ENCODE measurements at places on chromosomes 5 and 9.
A peak's percentile ranks its signal among the peaks of the same experiment; 100 is the strongest.

DNA sequence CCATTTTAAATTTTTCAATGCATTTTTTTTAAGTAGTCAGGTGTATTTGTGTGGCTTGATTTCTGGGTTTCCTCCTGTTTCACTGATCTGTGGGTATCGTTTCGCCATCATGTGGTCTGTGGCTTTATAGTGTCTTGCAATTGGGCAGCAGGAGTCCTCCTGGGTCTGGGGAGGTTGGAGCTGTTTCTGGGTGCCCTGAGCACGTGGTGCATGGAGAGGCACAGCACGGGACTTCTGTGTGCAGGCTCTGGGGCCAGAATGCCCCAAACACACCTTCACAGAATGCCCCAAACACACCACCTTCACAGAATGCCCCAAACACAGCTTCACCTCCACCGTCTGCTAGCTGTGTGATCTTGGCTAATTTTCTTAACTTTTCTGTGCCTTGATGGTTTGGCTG, 82.6 kb upstream of the COL5A1 start:
- no peak for DNase-seq

DNA sequence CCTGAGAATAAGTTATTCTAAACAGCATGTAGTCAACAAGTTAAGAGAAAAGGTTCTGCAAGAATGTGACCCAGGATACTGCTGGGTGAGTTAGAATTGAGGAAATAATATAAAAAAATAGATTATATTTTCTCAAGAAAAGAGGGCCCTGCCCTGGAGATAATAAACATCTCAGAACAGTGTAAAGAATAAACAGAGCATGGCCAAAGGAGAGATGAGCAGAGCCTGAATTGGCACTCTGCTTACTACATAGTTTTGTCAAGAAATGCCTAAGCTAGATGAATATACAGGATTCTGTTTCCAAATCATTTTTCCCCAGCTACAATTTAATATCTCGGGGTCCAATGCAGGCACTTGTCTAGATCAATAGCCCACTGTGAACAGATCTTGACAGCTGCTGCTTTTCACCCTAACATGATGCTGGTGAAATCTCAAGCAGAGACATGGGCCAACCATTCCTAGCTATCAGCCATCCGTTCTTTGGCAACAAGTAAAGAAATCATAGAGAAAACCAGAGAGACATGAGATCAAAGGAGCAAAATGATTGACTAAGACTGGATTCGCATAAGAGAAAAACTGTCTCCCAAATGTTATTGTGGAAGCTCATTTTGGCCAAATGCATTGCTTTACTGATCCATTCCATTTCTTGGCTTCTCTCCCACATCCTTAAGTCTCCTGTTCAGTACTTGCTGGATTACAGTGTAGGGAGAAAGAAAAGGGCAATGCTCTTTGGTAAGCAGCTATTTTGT, 173.2 kb downstream of the PRELID2 start:
- DNase-seq: no peak

- no peak for DNase-seq
Measured at GRCh38 chr5:102796009-102796408, 40.9 kb downstream of the PAM start.

GRCh38 chr5:1320436-1321344, 24.2 kb downstream of the CLPTM1L start:
- no peak for DNase-seq

- no peak for DNase-seq
Measured at GRCh38 chr5:114447084-114447773, 85.4 kb downstream of the KCNN2 start.

DNA sequence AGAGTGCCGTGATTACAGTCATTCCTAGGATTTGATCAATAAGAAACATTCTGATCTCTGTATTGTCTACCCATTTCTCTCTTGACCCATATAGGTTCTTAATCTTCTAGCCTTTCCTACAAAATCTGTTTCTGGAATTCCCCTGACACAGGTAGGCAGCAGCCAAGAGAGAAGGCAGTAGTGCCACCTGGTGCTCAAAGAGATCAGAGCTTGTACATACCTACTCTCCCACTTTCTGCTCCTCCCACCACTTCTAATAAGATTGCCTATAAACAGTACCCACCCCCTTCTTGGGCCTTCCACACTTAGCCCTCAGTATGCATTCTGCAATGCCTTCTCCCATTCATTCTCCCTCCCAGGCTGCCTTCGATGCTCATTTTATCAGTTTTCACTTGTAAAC, 117.4 kb upstream of the RORB start:
- no peak for DNase-seq

DNA sequence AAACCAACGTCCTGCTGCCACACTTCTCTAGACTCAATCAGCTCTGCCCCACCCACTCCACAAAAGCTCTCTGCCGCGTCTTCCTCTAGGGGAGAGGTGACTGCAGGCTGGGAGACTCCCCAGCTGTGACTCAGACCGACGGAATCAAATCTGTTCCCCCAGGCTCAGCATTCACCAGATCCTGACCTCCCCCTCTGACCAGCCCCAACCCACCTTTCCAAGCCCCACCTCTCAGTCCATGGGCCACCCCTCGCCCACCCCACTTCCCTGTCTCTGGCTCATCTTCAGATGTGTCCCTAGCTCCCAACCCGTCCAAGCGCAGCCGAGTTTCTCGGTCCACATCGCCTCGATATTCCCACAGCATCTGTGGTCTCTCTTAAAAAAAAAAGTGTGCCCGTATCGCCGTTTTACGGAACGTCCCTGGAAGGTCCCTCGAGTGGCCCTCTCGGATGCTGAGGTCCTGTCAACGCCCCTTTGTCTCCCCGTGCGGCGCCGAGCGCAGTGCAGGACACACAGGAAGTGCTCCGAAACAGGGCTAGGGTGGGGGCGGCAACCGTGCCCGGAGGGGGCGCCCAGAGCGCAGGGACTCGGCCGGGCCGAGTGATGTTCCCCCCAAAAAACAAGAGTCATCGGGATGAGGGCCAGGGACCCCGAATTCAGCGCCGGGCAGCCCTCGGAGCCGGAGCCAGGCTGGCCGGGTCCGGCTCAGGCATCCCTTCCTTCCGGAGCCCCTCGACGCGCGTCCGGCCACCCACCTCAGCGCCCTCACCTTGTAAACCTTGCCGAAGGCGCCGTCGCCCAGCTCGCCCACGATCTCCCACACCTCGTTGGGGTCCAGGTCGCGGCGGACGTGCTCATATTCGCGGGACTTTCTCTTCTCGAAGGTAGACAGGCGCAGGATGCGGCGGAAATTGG, 649 bp downstream of the STK10 start:
- peak; percentile 68 for DNase-seq

- DNase-seq: peak; percentile 16
Measured at GRCh38 chr5:131514316-131515283, 120.4 kb downstream of the RAPGEF6 start.

GRCh38 chr9:72351538-72352453, 13.2 kb downstream of the ZFAND5 start:
- DNase-seq: peak; percentile 85

DNA sequence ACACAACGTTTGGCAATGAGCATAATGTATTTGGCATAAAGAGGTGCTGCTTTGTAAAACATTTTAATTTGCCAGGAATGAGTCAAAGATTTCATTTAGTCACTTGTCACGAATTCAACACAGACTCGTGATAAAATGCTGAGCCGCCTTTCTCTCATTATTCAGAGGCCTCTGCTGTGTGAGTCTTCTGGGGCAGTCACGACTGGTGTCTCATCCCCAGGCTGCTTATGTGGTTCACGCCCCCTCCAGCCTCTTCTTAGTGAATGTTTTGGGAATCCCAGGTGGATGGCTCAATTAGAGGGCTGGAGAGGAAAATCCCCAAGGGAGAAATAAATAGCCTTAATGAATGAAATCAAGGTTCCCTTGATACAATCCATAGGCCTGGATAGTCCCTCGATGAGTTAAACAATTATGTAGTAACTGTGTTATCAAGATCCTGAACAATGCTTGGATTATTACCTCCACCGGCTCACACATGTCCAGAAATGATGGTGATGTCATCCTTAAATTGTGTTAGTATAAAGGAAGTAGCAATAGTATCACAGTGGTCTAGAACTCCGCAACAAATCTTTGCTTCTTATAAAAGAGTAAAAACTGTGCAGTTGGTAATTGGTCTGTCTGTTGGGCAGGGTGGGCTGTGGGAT, 192.1 kb upstream of the ADAMTS16 start:
- DNase-seq: no peak

GRCh38 chr9:134637241-134637640, 4.4 kb upstream of the COL5A1 start:
- no peak for DNase-seq

- DNase-seq: no peak
Measured at GRCh38 chr9:135608999-135609317, 30.4 kb downstream of the GLT6D1 start.

- DNase-seq: no peak
Measured at GRCh38 chr5:172556262-172556661, 84.8 kb upstream of the NEURL1B start.

GRCh38 chr5:168317521-168318147, 26.2 kb downstream of the WWC1 start:
- DNase-seq: peak; percentile 97

DNA sequence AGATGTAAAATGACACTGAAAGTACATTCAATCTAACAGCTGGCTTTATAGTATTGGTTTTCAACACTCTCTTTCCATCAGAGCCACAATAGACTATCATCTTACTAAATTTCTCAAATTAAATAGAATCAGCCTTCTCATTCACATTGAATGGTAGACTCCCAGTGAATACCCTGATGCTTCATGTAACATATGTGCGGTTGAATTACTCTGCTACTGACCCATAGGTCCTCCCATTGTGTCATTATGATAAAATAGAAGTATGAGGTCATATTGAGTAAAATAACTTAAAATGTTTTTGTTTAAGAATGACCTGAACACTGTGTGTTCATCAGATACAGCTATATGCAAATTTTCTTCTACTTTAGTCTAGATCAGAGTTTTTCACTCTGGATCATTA, 75.9 kb upstream of the ADAMTSL1 start:
- no peak for DNase-seq

DNA sequence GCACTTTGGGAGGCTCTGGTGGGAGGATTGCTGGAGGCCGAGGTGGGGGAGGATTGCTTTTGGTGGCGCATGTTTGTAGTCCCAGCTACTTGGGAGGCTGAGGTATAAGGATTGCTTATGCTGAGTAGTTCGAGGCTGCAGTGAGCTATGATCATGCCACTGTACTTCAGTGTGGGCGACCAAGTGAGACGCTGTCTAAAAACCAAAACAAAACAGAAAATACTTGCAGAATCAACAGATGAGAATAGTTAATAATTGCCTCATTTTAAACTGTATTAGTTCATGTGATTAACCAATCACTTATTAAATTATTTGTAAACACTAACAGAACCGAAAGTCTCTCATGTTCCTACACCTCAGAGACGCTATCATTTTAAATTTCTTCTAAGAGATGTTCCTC, 118.1 kb downstream of the CCDC171 start:
- DNase-seq: no peak

- DNase-seq: no peak
Measured at GRCh38 chr5:43017428-43017815, 22.7 kb downstream of the ANXA2R start.

DNA sequence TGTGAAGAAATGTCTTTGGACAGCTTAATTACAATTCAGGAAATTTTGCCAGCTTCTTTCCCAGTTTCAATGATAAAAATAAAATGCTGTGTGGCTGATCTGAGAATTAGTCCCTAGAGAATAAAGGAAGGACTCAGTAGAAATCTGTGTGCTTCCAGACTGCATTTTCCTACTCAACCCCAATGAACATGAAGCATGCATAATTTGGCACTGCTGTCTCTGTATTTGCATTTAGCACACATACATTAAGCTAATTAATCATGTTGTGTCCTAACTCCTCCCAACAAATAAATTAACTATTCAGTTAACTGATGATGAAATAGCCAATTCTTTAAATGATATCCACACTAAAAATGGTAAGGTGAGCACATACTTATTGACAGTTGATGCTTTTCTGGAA, 380.0 kb upstream of the RORB start:
- DNase-seq: no peak

DNA sequence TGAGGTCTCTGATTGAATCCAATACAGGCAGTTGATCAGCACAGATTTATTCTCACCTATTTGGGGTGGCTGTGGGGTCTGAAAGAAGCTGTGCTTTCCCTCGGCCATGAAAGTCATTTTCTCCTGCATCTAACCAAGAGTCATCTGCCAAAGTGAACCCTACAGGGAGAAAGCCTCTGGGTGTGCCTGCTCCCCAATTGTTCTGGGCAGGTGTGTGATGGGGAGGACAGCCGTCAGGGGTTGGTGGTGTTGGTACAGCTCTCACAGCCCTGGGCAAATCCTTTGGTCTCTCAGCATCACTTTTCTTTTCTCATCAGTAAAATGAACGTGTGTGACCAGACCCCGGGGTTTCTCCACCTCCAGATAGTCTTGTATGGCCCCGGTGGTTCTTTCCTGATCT, 2.5 kb downstream of the PHF2 start:
- DNase-seq: no peak

GRCh38 chr5:113067635-113068344, 91.2 kb downstream of the DCP2 start:
- no peak for DNase-seq

DNA sequence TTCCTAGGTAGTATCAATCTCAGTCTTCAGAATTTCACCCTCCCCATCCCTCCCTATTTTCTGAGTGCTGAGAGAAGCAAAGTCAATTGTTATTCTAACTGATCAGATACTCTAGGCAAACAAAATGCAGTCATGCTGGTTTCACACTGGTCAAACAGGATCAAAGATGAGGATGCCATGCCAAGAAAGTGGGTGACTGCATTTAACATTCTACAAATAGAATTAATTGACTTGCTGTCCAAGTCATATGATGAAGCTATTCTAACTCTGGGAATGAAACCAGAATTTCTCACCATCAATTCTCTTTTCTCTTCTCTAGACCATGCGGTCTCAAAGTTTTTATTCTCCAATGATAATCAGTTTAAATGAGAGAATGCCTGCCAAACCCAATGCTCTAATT, 112.5 kb downstream of the CTNND2 start:
- no peak for DNase-seq

GRCh38 chr5:131757830-131758519, 38.8 kb downstream of the FNIP1 start:
- DNase-seq: no peak

DNA sequence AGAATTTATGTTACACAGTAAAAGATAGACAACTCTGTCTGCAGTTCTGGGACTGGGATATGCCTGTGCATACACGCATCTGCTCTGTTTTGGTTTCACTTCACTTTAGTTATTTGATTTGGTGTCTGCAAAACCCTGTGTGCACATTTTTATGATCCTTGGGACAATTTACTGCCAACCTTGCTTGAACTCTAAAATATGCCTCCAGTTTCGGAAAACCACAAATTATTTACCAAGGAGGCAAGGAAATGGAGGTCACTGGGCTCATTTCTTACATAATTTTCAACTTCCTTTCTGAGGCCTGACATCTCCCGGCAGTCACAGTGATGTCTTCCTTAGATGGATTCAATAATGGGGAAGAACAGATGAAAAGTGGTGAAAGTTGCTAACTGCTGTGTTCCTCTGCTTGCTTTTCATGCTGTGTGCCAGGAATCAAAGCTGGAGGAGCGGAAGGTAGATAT, 61.2 kb upstream of the TAF11L2 start:
- DNase-seq: no peak

GRCh38 chr5:1123418-1124147, 11.7 kb upstream of the SLC12A7 start:
- DNase-seq: no peak
